CD4-positive, alpha-beta memory T cell (primary cell): ENCODE measurements at places on chromosomes 2 and 18. TPM values are rescaled to one million over a fixed set of nuclear protein-coding genes. Genes with fewer than 3 reads are reported as not detected.

KIF3C gene
- total RNA-seq: 5.1 TPM

GPR39 gene
- not detected for total RNA-seq

STON1 gene
- total RNA-seq: 4.4 TPM

CGREF1 gene
- total RNA-seq: not detected

FER1L5 gene
- not detected for total RNA-seq

LTBP1 gene
- not detected for total RNA-seq

COL6A3 gene
- 1.5 TPM for total RNA-seq

CLEC4F gene
- not detected for total RNA-seq

MAP3K19 gene
- not detected for total RNA-seq

- no peak for DNase-seq
Measured at GRCh38 chr2:136246086-136246669, 128.2 kb upstream of the CXCR4 start.

GRCh38 chr18:56739731-56740130 is 88.6 kb downstream of the WDR7 start:
- no peak for DNase-seq

- no peak for DNase-seq
Measured at GRCh38 chr2:6164986-6165747, 473.0 kb downstream of the SOX11 start.

GRCh38 chr18:45626330-45627203 is 11.3 kb downstream of the SLC14A2 start:
- DNase-seq: no peak

- DNase-seq: no peak
Measured at GRCh38 chr18:59238385-59238784, 18.4 kb downstream of the GRP start.

DNA sequence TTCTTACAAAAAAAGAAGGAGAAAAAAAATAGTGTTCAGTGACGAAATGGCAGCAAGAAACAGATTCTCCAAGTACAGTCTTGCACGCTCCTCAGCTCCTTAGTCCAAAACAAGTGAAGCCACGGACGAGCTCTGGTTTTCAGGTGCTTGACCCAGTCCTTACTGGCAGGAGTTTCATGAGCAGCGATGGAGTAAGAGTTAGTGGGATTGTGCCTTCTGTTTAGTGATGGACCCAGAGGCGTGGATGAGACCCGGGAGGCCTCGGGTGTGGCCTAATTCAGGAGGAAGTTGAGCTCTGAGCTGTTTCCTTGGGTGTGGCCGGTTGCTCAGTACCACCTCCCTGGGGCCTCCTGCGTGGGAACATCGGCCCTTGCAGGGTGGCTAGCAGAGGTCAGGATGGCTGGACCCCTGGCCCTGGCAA is 52.0 kb downstream of the KIF5C start:
- peak; percentile 39 for DNase-seq

- DNase-seq: peak; percentile 59
Measured at GRCh38 chr2:6773007-6773693, 92.6 kb downstream of the CMPK2 start.

DNA sequence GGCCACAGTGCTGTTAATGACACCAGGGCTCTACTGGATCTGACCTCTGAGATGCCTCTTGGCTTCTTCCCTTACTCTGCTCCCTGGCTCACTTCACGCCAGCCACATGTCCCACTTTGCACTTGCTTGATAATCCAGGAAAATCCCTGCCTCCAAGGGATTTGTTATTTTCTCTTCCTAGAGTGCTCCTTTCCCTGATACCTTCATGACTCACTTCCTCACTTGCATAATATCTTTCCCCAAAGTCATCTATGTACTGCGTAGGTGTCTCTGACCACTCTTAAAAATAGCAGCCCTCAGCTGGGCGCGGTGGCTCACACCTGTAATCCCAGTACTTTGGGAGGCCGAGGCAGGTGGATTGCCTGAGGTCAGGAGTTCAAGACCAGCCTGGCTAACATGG is 572.3 kb downstream of the PLCL1 start:
- DNase-seq: no peak

GRCh38 chr2:18598848-18599484 is 9.6 kb upstream of the NT5C1B start:
- DNase-seq: no peak

GRCh38 chr18:44744161-44745121 is 63.8 kb downstream of the SETBP1 start:
- DNase-seq: no peak

DNA sequence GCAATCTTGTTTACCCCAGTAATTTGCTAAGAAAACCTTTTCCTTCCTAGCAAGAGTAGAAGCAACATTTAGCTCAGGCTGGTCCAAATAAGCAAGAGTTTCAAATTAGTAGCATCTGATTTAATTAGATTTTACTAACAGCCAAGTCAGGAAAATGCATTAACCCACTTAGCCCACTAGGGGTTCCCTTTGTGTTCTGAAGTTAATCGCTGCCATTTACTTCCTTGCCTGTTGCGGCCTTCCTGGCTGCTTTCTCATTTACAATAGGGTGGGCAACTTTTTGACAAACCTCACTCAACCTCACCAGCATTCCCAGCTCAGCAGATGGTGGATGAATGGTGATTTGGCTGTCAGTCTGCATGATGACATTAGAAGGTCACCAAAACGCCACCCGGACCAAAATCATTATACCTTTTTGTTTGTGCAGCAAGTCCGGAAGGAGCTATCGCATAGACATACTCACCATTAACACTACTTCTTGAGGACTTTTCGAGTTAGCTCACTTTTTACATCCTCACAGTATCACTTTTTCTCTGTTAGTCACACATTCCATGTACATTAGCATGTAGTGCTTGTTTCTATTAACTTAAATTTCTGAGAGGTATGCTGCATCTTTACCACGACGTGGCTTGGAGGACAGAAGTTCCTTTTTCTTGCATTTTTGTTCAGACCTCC is 101.5 kb upstream of the SETBP1 start:
- DNase-seq: no peak

DNA sequence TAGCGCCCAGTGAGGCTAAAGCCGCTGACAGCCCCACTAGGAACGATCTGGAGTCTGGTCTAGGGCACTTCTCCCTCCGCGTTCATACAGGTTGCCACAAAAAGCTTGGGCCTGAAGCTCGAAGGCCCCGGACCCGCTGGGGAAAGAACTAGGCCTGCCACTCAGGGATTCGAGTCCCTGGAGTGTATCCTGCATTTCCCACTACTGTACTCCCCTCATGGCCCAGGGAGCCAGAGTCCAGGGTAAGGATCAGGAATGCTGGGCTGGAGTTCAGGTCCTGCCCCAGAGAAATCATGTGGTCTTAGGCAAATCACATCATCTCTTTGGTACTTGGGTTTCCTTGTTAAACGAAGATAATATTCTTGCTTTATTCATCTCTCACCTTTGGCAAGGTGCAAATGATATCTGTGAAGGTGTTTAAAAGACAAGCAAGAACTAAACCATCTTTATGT is 1.4 kb upstream of the ZFP36L2 start:
- no peak for DNase-seq

DNA sequence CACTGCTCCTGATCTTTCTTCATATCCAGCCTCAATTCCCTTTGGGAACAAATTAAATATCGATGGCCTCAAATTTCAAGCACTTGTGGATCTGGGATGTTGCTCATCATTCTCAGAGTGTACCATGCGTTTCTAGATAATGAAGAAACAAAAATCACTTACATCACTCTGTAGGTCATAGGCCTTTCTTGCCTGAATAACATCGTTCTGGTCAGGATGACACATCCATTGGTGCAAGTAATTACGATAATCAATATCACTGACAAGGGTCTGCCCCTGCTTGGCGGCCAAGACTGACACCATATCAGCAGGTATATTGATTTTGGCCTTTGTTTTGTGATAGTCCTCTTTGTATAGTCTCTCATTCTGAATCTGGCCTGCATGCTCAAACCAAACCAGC is 157.3 kb downstream of the RIF1 start:
- no peak for DNase-seq

- no peak for DNase-seq
Measured at GRCh38 chr2:174442546-174443510, 44.0 kb downstream of the GPR155 start.

GRCh38 chr18:49362431-49362830 is 98.0 kb downstream of the DYM start:
- DNase-seq: no peak

- no peak for DNase-seq
Measured at GRCh38 chr2:113768770-113769169, 12.3 kb upstream of the SLC35F5 start.

GRCh38 chr2:135785032-135785431 is 43.4 kb downstream of the UBXN4 start:
- DNase-seq: no peak

DNA sequence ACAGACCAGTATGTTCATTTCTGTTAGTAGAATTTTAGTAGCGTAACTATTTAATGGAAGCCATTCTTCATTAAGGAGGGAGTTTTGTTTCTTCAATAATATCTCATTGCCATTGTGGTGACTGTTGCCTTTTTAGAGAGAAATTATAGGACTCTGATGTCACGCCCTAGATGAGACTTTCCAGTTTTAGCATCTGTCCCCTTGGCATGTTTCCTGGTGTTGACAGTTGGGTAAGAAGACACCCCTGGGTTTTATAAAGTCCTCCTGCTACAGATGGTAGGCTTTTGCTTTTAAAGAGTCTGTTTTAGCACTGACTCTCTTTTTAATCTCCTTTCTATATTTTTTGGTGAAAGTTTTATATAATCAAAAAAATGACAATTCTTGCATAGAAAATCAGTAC is 41.9 kb downstream of the KCNJ3 start:
- DNase-seq: no peak

GRCh38 chr2:205656461-205656860 is 25.8 kb upstream of the NRP2 start:
- no peak for DNase-seq

GRCh38 chr2:113072584-113072983 is 4.8 kb downstream of the IL1F10 start:
- DNase-seq: no peak

DNA sequence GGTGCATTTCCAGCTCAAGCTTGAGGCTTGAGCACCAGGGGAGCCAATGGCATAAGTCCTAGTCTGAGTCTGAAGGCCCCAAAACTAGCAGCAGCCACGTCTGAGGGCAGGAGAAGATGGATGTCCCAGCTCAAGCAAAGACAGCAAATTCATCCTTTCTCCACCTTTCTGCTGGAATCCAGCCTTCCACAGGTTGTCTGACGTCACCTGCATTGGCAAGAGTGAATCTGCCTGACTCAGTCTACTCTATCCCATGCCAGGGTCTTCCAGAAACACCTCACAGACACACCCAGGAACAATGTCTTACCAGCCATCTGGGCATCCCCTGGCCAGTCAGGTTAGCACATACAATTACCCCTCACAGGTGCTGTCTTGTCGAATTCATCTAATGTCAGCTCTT is 76.2 kb upstream of the SOX11 start:
- DNase-seq: no peak

DNA sequence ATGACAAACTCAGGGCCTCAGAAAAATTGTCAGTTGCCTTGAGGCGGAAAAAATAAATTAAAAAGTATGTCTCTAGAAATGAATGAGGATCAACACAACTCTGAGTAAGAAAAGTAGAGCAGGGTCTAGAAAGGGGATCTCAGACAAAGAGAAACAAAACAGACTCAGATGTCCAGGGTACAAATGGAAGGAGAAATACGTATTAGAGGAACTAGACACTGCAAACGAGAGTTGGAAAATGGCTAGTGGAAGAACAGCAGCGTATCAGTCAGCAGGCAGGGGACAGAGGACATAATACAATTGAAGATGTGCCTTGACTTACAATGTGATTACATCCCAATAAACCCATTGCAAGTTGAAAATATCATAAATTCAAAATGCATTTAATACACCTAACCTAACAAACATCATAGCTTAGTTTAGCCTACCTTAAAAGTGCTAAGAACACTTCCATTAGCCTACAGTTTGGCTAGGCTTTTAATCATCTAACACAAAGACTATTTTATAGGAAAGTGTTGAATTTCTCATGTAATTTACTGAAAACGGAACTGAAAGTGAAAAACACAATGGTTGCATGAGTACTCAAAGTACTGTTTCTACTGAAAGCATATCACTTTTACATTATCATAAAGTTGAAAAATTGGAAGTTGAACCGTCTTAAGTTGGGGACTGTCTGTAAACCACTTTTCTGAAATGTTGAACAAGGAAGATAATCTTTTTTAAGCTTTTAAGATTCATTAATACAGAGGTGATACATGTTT is 182.8 kb downstream of the NBAS start:
- DNase-seq: no peak

DNA sequence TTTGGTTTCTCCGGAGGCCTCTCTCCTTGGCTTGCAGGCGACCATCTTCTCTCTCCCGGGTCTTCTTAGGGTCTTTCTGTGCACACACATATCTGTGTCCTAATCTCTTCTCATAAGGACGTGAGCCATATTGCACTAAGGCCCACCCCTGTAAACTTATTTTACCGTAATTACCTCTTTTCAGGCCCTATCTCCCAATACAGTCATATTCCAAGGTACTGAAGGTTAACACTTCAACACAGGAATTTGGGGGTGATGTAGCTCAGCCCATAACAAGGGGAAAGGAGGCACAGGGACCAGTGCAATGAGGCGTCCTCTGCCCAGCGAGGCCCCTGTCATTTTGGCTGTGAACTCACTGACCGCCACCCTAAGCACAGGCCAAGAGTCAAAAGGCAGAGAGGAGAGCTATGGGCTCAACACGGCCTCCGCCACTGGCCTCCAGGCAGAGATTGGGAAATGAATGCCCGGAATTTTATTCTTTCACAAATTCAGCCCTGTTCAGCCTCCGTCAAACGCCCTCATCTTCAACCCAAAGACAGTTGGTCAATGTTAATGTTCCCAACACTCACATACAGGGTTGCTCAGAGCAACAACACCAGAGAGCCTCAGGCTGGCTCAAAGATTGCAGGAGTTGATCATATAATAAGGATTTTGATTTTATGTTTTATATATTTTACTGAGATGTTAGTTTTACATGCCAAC is 15.9 kb upstream of the NMUR1 start:
- DNase-seq: no peak

DNA sequence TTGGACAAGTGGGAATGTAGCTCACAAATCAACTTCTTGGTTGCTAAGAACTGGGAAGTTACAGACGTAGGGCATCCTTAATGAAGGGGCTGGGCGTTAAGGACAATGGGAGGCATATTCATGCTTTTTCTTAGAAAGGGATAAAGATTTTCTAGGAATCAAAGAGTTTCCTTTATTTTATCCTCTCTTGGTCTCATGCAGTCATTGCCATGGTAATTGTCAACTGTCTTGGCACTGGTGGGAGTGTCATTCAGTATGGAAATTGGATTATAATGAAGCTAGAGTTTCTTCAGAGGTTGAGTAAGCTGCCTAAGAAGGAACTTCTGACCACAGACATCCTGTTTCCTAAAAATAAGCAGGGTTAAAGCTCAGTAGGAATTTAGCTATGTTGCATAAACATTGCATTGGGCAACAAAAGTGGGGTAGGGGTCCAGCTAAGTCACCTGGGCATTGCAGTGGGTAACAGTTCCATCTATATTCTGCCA is 114.0 kb downstream of the LYPD6B start:
- DNase-seq: no peak

DNA sequence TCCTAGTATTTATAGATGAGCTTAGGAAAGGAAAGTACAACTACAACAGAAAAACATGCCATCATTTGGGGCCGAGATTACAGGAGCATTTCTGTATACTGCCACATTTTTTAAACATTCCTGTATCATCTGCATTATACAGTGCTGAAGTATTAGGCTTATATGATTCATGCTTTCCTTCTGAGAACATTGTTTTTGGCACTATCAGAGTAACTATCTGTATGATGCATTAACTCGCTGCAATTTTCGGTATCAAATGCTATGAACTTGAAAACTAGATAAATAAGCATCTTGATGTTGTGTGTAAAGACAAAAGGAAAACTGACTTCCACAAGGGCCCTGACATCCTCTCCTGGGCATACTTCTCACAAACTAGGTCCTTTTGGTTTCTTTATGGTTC is 102.0 kb downstream of the RIT2 start:
- no peak for DNase-seq
